Right cardiac atrium (tissue), 5 donors: ENCODE measurements at places on chromosomes 2 and 18. TPM values are rescaled to one million over a fixed set of nuclear protein-coding genes. Genes with fewer than 3 reads are reported as not detected.
A peak's percentile ranks its signal among the peaks of the same experiment; 100 is the strongest.

DNA sequence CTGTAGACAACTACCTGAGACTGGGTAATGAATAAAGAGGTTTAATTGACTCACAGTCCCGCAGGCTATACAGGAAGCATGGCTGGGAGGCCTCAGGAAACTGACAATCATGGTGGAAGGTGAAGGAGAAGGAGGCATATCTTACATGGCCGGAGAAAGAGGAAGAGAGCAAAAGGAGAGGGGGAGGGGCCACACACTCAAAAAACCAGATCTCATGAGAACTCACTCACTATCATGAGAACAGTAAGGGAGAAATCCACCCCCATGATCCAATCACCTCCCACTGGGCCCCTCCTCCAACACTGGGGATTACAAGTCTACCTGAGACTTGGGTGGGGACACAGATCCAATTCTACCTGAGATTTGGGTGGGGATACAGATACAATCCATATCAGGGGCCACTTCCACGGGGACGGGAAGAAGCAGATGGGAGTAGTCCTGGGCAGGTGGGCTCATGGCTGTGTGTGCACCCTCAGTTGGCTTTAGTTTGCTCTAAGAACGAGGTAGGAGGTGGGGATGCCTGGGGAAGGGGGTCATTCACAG is 9.9 kb downstream of the MAB21L4 start:
- peak; percentile 11 for DNase-seq

DNA sequence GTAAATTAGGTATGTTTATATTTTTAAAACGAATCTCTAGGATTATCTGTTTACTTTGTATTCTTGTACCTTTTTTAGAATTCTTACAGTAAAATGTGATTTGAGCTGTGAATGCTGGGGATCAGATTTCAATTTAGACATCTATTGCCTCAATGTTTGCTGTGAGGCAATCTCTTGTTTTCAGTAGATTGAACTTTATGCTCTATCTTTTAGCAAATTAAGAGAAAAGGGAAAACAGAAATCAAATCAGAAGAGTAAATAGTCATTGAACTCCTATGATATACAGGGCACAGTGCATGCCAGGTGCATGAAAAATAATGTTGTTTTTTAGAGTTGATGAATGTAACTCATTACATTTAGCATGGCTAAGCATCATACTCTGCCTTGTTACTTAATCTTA is 39.5 kb downstream of the ZC3H6 start:
- no peak for DNase-seq

- DNase-seq = no peak
Observed at GRCh38 chr2:160429248-160430000, 64.2 kb downstream of the RBMS1 start.

DNA sequence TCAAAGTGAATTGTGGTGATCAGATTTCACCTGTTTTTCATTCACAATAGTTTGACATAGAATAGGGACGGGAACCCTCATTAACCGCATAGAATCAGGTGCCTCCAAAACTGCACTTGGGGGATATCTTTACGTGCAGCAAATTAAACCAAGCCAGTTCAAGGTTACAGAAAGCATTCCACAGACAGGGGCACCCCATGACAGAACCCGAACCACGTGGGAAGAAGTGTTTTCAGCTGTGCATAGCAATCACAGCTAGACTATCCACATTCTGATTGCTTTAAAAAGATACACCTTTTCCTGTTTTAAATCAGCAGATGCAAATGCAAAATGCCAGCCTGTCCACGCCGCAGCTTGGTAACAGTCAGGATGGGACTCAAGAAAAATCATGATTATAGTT is 205.8 kb downstream of the ANAPC1 start:
- DNase-seq = no peak

Gene RAX
- total RNA-seq = not detected

Gene ZNF385B
- total RNA-seq = 87.6 TPM

Gene CTAGE1
- not detected for total RNA-seq
